Chondrocyte (in vitro differentiated cells): ENCODE measurements at places on chromosomes 12 and 14.

GRCh38 chr14:87483271-87484260, 509.4 kb downstream of the GALC start:
- DNase-seq = no peak

DNA sequence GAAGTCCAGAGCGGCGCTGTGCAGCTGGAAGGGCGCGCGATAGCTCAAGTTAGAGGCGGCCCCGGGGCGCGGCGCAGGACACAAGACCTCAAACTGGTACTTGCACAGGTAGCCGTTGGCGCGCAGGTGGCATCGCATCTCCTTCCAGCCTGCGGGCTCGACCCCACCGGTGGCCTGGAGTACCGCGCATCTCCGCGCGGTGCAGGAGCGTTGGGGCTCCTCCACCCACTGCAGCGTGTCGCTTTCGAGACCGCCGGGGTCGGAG, 553 bp downstream of the CLEC14A start:
- peak; percentile 82 for DNase-seq

- DNase-seq = no peak
Measured at GRCh38 chr14:92959189-92959531, 36.2 kb downstream of the CHGA start.

GRCh38 chr14:93960108-93960475, 16.3 kb downstream of the ASB2 start:
- no peak for DNase-seq

DNA sequence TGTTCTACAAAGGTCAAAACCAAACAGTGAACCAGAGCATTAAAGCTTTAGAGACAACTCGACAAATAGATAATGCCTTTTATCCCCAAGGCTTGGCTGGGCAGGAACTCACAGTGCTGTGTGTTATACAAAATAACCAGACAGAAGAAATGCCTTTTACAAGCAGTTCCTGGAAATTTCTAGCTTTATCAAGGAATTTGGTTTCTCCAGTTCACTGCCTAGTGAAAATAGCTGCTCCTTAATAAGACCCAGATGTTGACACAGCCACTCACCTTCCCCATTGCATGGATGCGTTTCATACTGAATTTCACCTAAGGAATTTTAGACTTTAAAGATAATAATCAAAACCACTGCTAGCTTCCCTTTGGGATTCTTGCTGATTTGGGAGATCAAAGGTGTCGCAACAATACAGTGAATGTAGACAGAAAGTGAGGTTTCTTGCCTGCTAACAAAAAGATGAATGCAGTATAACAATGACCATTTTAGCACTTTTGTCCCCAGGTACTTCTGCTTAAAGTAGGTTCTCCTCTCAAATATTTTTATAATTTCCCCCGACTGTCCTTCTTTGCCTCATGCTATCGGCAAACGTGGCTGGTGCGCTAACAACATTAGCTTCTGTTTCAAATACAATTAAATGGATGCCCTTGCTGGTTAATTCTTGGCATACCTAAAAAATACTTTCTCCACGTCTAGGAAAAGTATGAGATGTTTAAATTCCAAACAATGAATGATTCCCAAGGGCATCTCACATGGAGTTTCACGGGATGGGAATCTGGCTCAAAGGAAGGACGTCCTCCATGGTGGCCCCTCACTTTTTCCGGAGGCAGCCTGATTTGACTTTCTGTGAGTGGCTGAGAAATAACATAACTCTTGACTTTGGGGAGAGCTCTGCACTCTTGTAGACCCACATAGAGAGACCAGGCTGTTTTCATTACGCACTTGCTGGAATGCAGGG, 162.4 kb downstream of the C12orf75 start:
- no peak for DNase-seq

DNA sequence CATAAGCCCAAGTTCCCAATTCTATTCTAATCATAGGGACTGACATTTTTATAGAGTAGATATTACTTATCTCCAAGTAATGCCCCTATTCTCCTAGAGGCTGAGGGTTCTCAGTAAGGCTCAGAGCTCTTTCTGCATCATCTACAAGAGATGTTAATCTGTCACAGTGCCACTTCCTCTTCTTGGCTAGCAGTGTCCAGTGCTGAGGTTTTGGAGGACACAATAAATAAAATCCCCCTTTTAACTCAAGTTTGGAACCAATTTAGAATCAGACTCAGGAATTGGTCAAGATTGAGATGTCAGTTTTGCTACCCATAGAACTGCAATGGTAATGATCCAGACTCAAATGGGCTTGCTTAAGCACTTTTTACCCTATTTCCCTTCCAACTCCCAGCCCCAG, 154.1 kb upstream of the ARID2 start:
- DNase-seq = no peak

DNA sequence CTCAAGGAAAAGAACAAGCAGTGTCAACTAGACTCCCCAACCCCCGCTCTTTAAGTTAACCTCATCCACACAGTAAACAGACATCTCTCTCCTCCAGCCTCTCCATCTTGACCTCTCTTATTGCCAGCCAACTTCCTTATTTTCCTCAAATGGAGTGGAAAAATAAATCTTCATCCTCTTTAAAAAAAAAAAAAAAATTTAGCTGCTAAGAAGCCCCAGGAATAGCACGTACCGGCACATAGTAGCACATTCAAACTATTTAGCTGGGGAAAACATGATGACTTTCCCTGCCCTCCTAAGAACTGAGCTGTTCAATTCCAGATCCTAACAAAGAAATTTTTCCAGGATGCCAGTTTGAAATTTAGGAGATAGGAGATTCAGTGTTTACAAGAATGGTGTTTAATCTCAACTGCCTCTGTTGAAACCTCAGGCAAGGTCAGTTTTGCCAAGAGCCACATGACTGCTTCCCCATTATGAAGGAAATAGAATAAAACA, 90.8 kb downstream of the EPS8 start:
- DNase-seq = no peak

DNA sequence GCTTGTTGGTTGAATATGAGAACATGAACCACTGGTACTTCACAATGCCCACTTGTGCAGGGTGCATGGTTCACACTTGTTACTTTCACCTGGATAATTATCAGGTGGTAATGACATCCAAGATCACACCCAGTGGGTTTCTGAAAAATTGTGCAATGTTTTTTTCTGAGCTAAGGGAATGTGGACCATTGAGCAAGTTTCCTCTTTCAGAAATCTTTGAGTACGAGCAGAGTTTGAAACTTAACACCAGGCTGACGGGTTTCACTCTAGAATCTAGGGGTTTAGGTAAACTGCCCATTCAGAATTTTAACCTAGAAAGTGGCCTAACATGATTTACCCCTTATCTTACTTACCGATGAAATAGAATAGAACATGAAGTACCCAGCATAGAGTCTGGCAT, 389.6 kb downstream of the PAWR start:
- DNase-seq = no peak

DNA sequence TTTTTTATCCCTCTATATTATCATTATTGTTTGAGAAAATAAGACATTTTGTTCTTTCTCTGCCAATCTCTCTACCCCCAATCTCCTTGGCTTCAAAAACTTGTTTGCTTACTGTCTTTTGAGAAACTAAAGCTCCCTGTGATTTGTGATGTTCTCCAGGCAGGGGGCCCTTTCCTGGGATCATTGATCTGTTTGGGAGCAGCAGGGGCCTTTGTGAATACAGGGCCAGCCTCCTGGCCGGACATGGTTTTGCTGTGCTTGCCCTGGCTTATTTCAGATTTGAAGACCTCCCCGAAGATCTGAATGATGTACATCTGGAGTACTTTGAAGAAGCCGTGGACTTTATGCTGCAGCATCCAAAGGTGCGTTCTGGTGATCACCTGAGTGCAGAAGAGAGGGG, 4.5 kb downstream of the ACOT6 start:
- no peak for DNase-seq

GRCh38 chr14:78683981-78684380, 513.8 kb downstream of the NRXN3 start:
- no peak for DNase-seq

DNA sequence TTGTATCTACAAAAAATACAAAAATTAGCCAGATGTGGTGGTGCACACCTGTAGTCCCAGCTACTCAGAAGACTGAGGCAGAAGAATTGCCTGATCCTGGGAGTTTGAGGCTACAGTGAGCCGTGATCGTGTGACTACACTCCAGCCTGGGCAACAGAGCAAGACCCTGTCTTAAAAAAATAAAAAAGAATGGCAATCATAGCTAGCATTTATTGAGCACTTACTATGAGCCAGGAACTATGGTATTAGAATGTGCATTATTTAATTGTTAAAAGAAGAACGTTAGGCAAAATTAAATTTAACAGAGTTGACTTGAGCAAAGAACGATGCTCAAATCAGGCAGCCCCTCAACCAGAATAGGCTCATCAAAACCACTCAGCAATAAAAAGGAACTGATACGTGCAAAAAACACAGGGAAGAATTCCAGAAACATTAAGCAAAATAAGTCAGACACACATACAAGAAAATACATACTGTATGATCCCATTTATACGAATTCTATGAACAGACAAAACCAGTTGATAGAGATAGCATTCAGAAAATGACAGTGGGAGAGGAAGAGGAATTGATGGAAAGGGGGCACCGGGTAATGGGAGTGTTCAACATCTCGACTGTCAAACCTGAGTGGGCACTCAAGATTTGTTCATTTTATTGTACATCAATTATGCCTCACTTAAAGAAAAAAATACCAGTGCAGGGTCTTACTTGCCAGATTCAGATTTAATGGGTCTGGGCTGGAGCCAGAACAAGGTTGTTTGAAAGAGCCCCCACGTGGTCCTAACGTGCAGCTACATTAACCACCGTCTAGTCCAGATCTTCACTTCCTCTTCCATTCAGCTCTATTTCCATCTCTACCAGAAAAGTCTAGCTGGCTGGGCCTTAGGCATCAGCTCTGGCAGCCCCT, 8.0 kb downstream of the SCNN1A start:
- DNase-seq = peak; percentile 10

- no peak for DNase-seq
Measured at GRCh38 chr14:50784683-50785456, 46.1 kb downstream of the NIN start.

DNA sequence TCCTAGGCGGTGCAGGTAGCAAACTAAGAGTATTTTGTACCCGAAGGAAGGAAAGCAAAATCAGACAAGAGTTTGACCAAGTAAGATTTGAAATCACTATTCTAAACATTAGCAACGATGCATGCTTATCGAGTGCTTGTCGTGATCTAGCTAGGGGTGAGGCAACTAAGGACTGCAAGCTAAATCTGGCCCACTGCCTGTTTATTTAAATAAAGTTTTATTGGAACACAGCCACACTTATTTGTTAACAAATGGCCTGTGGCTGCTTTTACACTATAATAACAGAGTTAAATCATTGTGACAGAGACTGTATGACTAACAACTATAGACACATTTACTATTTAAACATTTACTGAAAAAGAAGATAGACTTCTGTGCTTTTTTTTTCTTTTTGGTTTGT, 983.6 kb downstream of the VRK1 start:
- no peak for DNase-seq

- DNase-seq = no peak
Measured at GRCh38 chr14:44113769-44114730, 393.0 kb downstream of the FSCB start.

DNA sequence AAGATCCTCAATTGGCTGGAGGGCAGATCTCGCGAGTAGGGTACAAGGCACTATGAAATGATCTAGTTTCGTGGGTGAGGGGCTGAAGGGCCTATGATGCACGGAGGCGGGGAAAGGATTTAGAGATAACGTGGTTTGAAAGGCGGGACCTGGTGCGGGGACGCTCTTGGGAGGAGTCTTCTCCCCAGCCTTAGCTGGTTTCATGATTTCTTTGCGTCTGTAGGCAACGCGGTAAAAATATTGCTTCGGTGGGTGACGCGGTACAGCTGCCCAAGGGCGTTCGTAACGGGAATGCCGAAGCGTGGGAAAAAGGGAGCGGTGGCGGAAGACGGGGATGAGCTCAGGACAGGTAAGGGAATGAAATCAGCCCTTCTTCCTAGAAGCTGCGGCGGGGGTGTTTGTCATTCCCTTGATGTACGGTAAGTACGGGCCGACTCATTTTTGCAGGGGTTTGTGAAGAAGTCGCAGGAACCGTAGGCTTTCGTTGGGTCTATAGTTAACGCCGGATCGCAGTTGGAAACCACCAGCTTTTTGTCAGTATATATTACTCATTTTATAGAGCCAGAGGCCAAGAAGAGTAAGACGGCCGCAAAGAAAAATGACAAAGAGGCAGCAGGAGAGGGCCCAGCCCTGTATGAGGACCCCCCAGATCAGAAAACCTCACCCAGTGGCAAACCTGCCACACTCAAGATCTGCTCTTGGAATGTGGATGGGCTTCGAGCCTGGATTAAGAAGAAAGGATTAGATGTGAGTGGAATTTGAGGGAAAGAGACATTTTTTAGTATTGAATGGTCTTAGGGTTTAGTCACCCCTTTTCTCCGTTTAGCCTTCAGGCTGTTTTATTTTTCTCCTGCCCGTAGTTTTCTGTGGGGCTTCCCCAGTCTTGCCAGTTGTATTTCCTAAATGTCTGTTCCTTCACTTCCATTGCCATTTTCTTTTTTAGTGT, 602 bp downstream of the APEX1 start:
- no peak for DNase-seq

GRCh38 chr14:97994020-97994531, 1196.9 kb downstream of the VRK1 start:
- DNase-seq = no peak

DNA sequence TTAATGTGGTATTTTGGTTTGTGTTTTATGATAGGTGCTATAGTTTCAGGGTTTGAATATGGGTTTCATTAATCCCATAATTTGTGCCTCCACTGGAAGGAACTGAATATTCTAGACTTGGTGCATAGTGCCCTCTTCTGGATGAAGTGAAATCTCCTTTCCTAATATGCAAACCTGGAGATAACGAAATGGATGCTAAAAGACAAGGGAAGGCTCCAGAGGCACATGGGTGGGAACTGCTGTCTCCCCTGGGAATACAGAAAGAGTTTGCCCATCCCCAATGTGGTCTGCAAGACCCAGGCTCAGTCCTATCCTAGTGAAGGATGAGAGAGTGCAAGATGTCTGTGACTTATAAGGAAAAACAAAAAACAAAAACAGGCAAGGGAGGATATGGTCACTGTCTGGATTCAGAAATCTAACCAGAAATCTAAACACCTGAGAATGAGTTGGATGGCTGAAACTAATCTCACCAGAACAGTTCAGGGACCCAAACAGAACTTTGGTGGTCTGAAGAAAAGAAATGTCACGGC, 142.3 kb upstream of the TMPO start:
- no peak for DNase-seq
